ENCODE measurements at places on chromosomes 6 and 20.

DNA sequence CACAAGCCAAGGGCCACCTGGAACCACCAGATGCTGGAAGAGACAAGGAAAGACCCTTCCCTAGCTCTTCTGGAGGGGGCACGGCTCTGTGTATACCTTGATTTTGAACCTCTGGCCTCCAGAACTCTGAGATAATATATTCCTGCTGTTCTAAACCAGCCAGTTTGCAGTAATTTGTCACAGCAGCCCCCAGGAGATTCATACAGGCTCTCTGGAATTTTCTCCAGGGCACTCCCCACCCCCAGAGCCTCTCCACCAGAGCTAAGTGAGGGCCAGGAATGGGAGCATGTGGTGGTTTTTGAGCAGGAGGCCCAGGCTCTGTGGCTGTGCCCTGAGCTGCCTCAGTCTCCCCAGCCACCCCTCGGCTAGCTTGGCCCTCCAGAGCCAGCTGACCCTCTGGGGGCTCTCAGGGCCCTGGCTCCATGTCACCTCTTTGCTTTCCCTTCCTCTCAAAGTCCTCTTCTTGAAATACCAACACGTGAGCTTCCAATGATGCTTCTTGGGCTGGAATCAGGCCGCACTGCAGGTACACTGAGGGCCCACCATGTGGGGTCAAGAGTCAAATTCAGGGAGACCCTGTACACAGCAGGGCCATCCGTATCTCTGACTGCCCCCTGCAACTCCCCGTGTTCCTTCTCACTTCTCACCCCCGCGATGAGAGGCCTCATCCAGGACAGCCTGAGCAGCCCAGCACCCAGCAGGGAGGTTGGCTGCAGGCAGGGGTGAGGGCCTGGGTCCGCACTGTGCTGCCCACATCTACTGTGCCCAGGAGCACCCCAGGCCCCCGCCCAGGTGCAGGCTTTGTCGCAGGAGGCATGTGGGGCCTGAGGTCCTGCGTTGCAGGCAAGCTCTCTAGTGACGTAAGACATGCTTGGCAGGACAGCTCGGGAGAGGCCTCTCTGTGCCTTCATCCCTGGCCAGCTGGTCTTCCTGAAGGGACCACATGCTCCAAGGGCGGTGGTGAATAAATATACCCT lies 155.5 kb downstream of the ANKRD60 start:
- no peak for DNase-seq

DNA sequence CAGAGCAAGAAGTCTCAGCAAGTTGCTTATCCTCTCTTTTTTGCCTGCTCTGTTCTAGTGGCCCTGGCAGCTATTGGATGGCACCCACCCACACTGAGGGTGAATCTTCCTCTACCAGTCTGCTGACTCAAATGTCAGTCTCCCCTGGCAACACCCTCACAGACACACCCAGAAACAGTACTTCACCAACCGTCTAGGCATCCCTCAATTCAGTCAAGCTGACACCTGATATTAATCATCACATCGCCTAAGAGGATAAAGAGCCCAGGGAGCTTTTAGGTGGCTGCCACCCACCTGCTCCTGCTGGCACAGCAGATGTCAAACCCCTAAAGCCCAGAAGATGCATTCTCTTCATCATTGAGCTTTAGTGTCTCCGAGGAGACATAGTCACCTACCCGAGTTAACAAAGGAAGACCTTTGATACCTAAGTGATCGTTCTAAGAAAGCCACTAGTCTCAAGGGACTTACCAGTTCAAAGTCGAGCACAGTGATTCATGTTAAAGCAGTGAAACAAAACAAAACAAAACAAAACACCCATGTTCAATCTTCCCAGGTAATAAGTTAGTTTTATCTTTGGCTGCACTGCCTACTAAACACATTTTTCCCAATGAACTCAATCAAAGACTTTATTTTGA lies 97.7 kb upstream of the KCNQ5 start:
- DNase-seq = no peak

DNA sequence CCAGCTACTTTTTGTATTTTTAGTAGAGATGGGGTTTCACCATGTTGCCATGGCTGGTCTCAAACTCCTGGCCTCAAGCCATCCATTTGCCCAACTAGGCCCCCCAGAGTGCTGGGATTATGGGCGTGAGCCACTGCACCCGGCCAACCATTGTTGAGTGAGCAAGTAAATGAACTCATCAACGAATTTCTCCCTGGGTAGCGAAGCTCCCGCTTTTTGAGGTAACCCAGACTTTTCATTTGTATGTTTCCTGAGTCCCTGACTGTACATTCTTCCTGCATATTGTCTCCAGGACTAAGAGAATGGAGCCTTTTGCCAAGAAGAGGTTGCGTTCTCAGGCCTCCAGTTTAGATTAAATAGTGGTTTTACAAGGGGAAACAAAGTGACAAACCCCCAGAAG lies 36.4 kb downstream of the RIPOR3 start:
- no peak for DNase-seq

DNA sequence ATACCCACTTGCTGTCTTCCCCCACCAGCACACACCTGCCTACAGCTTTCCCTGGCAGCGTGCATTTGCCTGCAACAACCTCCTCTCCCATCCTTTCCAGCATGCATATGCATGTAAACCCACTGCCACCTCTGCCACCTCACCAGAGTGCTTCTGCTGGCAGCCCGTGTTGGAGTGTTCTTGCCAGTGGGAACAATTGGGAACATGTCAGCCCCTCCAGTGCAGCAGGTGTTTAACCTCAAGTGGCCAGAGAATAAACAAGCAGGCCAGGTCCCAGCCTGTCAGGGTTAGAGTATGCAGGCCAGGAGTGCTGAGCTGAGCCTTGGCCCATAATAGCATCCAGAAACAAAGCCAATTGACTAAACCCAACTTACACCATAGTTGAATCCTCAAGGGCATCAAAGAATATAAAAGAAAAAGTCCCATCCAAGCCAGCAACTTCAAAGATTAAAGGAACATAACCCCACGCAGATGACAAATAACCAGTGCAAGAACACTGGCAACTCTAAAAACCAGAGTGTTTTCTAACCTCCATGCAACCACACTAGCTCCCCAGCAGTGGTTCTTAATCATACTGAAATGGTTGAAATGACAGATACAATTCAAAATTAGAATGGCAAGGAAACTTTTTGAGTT lies 1212.1 kb upstream of the CITED2 start:
- no peak for DNase-seq

DNA sequence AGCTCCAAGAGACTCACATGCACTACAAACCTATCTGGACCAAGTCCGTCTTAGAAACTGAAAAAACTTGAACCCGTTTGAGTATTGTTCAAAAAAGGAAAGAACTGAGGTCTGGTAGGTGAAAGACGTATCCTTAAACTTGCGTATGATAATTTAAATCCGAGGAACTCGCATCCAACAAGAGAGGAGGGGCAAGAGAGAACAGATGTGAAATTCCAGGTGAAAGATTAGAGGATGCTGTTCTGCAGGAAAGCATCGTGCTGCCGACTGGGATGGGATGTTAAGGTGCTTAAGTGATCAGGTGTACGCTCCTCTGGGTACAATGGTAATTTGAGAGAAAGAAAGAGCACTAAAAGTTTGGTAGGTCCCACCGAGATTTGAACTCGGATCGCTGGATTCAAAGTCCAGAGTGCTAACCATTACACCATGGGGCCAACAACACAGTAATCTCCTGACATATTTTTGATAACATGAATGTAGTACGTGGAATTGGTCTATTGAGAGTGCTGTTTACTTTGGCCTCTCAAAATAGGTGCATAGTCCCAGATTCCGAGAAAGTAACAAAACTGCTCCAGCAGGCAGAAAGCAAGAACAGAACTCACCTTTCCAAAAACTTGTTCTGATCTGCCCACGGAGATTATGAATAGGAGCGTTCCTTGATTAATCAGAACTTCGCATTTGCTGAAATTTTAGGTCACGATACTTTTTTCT lies 53.5 kb upstream of the BTN3A2 start:
- peak; percentile 64 for DNase-seq

DNA sequence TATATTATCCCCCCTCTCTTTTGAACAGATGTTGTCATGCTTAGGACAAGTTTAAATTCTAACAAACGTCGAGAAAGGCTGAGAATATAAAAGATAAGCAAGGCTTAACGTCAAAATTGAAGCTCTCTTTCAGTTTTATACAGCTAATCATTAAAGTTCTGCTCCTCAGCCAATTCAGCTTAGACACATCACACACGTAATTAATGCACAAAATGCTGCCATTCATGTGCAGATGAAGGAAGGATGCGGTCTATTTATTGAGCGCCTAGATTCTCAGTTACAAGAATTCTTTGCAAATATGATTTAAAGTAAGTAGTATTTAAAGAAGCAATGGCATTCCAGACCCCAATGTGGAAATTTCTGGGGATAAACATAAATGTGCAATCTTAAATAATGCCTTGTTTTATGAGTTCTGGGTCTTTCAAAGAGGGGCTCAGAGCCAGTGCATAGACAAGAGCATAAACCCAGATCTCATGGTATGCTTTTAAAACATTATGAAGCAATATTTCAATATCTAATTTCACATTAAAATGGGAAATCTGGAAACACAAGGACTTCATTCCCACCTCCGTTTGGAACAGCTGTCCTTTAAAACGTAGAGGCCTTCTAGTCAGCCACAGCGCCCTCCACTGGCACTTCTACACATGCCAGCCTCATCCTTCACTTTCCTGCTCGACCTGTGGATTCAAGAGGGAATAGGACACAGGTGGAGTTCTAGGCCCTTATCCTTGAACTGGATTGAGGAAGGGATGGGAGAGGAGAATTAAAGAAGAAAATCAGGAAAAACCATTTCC lies 85.8 kb downstream of the LYRM4 start:
- peak; percentile 62 for DNase-seq

GRCh38 chr6:64225503-64225902 lies 589.9 kb downstream of the PHF3 start:
- no peak for DNase-seq

GRCh38 chr6:51365566-51365965 lies 546.9 kb downstream of the TFAP2B start:
- no peak for DNase-seq

GRCh38 chr20:40161391-40161790 lies 527.6 kb downstream of the MAFB start:
- no peak for DNase-seq

- DNase-seq = no peak
Observed at GRCh38 chr6:40196135-40196518, 261.9 kb upstream of the MOCS1 start.

GRCh38 chr6:143112837-143113236 lies 52.1 kb downstream of the AIG1 start:
- no peak for DNase-seq

DNA sequence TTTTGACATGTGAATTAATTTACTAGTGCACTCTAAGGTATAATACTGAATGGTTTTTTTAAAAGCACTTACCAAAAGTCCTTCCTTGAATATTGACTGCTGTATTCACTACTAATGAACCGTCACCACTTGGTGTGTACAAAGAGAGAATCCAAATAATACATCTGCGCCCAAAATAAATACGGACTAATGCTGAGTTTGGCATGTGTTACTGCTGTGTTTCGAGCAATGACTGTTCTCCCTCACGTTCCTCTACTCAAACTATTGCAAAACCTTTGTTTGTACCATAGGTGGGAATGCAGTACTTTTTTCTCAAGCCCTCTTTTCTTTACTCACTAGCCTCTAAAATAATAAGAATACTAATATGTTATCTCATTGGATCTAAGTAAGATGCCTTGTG lies 305.5 kb downstream of the QKI start:
- no peak for DNase-seq

DNA sequence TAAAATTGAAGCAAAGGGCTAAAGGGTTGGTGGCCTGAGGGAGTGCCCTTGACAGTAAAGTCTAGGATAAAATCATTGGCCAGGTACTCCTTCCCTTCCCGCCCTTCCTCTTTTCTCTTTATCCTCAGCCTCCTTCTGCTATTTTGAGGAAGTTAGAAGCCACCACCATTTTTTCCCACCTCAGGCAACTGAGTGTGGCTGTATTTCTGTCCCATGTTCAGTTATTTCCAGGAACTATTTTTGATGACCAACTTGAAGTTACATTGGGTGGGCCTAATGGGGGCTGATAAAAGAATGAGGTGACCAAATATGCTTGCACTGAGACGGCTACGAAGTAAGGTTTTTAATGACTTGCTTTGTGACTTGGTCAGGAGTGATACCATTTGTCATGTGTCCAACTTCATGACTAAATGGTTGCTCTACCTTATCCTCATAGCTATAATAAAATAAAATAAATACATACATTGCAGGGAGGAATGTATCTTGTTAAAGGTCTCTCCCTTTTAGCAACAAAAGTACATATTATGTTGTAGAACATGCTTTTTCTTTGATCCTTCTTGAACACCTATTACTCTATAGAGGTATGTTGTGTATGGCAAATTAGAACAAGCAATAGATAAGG lies 12.0 kb downstream of the PTPN1 start:
- DNase-seq = peak; percentile 37

GRCh38 chr6:154506991-154507898 lies 3.2 kb downstream of the CNKSR3 start:
- DNase-seq = no peak

DNA sequence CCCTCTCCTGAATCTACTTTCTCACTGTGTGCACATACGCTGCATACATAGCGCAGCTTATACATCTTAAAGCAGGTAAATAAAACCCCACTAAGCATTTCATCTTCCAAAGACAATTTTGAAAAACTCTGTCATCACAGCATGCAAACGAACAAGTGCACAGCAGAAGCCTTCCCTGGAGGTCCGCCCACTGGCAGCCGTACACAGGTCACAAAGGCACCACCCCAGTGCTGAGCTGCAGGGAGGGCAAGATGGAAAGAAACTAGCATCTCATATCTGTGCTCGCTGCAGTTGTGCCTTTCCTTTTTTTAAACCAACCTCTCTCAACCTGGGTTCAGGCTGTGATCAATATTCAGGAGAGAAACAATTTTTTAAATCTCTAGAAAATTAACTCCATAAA lies 73.3 kb downstream of the HUS1B start:
- DNase-seq = no peak

DNA sequence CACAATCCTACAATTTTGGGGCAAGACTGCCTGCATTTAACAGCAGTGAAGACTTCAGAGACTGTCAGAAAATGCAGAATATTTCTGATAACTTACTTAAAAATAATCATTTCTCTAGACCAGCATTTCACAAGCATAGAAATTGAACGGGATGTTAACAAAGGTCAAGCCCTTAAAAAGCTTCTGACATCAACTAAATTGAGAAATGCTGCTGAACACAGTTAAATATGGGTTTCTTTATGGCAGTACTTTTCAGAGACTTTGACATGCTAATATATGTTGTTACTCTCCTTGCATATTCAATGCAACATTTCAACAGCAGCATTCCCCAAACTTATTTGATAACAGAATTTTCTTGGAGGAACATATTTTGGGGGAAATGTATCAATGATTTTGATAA lies 84.5 kb downstream of the KIF13A start:
- no peak for DNase-seq

DNA sequence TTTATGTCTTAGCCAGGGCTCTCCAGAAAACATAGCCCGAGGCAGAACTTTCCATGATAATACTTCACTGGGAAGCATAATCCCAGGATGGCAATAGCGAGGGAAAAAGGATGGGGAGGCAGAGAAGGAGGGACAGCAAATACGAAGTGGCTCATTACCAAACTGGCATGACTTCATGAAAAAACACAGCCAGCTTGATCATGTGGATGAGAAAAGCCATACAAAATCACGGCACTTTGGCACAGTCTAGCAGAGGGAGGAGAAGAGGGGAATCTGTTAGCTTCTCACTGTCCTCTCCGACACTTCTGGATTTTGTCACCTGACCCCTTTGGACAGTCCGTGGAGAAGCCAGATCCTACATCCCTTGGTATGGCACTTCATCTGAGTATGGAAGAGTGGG lies 212.5 kb upstream of the GRIK2 start:
- DNase-seq = no peak

Measured in Kasumi-1 (cell line).